Upper lobe of left lung (tissue), 6 donors: ENCODE measurements at places on chromosomes 4 and X. TPM values are rescaled to one million over a fixed set of nuclear protein-coding genes. Genes with fewer than 3 reads are reported as not detected.
A peak's percentile ranks its signal among the peaks of the same experiment; 100 is the strongest.

DNA sequence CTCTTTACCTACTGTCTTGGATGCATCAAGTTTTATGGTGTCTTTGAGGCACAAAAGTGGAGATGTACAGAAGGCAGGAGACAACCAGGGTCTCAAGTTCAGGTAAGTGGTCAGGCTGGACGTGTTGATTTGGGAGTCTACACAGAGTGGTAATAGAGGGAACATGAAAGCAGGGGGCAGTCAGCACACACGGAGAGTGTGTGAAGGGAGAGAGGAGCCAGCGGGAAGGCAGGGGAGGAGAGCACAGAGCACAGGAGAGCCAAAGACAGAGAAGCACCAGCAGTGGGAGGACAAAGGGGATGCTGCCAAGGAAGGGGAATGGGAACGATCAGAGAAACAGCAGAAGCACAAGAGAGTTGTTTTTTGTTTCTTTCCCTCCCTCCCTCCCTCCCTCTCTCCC is 32.9 kb downstream of the TMEM150C start:
- DNase-seq = no peak

The VEGFC gene
- 6.3 TPM for total RNA-seq

DNA sequence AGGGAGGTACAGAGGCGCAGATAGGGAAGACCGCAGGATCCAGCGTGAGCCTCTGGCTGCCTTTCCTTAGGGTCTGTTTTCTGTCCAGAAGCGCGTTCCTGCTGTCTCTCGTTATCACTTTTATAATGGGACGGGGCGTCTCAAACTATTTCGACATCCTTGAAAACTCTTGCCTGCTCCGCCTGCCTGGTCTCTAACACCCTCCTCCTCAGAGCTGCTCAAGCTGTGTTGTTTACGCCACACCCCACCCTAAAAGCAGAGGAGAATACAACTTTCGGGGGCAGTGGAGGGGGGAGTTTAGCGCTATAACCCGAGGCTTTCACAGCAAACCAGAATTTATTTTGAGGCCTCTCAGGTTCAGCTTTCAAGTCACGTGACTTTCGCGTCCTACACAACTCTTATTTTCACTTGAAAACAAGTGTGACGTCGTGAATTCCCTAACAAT is 646 bp upstream of the FAM3A start:
- no peak for DNase-seq

DNA sequence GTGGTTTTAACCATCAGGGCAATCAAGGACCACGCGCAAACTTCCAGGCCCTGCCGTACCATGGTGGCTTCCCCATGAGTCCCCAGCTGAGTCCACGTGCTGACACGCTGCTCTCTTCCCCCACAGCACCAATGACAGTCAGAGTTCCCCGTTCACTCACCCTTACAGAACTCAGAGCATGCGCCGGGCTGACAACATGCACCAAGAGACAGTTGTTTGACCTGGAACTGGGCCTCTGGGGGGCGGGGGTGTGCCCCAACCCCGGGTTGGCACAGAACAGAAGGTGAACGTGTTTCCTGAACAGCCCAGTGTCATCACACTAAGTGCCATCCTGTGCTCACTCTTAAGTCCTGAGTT is 29.4 kb downstream of the IRF2 start:
- no peak for DNase-seq

DNA sequence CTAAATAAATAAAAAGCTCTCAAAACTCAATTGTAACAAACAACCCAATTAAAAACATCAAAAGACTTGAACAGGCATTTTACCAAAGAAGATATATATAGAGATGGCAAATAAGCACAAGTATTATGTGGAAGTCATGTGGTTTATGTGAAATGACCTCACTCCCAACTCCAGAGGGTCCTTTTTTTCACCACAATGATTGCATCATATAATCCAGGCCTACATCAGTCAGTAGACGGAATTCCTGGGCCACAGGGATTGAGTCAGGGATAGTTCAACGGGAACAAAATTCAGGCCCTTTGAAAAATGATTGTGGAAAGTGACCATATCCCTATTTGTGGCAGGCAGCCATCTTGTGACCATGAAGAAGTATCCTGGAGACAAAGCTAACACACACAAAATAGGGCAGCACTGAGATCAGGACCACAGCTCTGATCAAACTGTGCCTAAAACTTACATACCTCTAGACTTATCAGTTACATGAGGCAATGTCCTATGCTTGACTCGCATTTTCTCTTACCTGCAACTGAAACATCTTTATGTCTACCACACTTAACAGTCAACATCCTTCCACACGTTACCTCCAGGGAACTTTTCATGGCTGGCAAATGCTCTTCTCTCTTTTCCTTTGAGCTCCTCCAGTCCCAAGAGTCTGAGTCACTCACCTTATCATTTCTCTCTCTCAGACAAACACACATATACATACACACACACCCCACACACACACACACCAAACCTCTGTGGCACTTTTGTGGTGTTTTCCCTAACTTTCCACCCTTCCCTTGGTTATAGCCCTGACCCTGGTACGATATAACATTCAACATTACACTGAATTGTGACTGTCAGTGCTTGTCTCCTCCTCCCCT is 113.5 kb downstream of the PHF8 start:
- DNase-seq = no peak

DNA sequence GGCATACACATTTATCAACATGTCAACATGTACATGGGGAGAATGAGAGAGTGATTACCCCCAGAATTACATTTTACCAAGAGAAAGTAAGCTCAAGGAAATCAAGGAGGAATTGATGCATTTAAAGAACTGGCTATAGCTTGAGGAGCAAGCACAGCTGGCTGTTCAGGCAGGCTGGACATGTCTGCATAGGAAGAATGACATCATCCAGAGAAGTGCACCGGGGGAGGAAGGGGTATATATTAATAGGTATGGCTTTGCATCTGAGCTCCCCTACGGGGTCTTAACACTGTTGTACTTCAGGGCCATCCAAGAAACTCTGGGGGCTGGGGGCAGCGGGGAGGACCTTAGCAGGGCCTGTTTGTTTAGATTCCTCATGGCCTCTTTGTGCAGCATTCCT is 222.4 kb upstream of the VCX start:
- no peak for DNase-seq

DNA sequence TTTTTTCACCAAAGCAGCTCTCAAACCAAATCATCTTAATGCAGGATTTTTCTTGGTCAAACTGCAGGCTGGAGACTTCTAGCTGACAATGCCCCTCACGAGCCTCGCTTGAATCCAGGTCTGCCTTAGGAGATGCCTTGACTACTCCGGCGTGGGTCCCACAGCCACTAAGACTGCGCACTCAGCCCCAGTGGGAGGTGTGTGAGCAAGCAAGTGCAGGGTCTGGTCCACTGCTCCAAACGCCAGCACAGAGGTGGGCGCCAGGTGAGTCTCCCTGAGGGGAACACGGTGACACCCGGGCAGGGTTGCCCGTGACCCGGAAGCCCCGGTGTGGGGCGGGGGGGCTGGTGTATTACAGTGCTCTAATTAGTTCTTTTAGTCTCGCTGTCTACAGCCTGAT is 838.3 kb downstream of the NLGN4X start:
- no peak for DNase-seq

GRCh38 chr4:79626611-79627010 is 218.6 kb upstream of the GK2 start:
- DNase-seq = no peak

GRCh38 chr4:155960522-155960921 is 6.9 kb upstream of the CTSO start:
- DNase-seq = no peak

The ODAPH gene
- total RNA-seq = not detected

GRCh38 chr4:163172647-163173046 is 6.0 kb upstream of the NAF1 start:
- no peak for DNase-seq

- DNase-seq = peak; percentile 23
These were observed 62.5 kb downstream of the DCAF8L1 start for GRCh38 chrX:27918799-27919198.

DNA sequence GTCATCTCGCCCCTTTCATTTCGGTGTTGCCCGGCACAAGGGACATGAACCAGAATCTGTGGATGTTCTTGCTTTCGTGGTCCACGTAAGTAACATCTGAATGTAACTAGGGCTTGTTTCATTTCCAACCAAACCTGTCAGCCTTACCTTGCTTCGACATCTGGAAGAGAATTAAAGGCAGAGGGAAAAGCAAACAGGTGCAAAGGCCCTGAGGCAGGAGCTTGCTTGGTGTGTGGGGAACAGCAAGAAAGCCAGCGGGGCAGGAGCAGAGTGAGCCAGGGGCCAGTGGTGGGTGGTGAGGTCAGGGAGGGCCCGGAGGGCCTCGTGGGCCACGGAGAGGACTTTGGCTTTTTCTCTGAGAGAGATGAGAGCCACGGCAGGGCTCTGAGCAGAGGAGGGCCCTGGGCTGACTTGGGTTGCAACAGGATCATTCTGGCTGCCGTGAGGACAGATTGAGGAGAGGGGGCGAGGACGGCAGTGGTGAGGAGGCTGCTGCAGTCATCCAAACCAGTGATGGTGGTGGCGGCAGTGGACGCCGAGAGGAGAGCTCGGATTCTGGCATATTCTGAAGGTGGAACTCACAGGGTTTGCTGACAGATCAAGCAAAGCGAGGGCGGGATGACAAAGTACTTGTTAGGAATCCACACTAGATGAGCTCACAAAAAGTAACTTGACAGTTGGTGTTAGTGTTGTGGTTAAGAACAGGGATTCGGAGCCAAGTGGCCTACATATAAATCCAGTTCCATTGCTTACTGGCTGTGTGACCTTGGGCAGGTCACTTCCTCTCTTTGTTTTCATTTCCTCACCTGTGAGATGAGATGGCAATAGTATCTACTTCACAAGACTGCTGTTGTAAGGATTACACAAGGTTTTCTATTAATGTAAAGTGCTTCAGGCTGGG is 6.8 kb upstream of the WDR13 start:
- no peak for DNase-seq

- no peak for DNase-seq
These were observed 185.3 kb upstream of the BCOR start for GRCh38 chrX:40282946-40283660.

DNA sequence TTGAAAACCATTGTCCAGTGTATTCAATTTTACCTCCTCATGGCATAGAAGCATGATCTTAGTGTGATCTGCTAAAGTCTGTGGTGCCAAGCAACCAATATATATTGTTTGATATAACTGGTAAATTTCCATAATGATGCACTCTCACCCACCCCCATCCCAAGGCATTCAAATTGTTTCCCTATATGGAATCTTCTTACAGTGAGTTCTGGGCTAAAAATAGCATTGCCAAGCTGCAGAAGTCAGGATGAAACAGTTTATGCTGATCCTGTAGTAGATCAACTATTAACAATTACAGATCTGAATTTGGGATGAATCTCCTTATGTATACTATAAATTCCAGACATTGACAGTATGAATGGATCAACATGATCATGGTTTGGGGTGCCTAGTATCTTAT is 20.9 kb downstream of the FGF13 start:
- DNase-seq = no peak

The PDLIM3 gene
- 15.9 TPM for total RNA-seq

The CORIN gene
- total RNA-seq = 0.79 TPM

The TAF7L gene
- not detected for total RNA-seq

The SMS gene
- total RNA-seq = 51.8 TPM

DNA sequence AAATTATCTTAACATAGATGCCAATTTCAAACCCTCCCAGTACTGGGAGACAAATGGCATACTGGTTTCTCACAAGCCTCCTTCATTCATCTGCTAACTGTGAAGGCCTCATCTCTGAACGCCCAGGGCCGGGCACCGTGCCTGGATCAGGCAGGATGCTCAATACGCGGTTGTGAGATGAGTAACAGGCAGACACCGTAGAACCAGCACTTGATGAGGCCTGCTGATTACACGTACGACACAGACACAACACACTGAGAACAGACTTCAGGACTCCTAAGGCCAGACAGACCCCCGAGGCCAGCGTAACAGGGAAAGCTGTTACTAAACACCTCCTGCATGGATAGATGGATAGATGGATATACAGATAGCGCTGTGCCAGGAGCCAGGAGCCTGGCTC is 154.6 kb downstream of the AFAP1 start:
- no peak for DNase-seq

The SYTL5 gene
- 0.31 TPM for total RNA-seq

DNA sequence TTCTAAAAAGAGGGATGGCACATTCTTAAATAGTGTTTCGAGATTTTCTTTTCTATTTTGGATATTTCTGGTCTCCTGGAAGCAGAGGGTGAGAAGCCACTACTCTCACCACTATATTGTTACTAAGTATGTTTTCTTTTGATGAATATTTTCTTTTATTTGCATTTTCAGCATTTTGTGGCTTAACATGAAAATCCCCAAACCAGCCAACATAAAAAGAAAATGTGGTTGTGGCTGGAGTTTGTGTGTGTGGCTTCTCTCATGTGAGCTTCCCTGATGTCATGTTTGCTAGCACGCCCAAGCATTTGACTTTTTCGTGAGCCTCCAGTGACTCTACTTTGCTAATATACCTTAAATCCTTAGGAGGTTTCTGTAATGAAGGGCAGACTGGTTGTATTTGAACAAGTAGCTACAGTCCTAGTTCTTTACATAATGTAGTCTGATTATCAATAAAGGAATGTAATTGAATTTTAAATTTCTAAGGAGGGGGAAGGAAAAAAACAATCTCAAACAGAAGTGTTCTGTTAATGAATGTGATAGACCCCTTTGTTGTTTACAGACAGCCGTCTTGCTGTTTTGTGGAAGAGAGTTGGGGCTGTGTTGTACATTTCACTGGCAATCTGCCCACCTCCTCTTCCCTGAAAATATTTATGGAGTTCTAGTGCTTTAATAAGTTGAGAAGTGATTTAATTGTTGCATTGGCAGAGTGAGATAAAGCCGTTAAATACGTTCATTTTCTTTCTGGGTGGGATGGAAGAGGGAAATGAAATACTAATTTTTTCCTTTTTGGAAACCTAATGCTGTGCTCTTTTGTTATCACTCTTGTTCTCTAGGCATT is 114.6 kb downstream of the ARHGAP10 start:
- no peak for DNase-seq

The CBLL2 gene
- not detected for total RNA-seq

GRCh38 chr4:33739884-33740632 is 2504.3 kb downstream of the ARAP2 start:
- DNase-seq = no peak

- DNase-seq = no peak
These were observed 160.2 kb upstream of the IGFBP7 start for GRCh38 chr4:57270346-57270745.
